ENCODE measurements at places on chromosomes 1 and 21. TPM values are rescaled to one million over a fixed set of nuclear protein-coding genes. Genes with fewer than 3 reads are reported as not detected.

Gene HFM1
- not detected for total RNA-seq

GRCh38 chr21:38813547-38813946, 7.8 kb downstream of the ETS2 start:
- no peak for DNase-seq

DNA sequence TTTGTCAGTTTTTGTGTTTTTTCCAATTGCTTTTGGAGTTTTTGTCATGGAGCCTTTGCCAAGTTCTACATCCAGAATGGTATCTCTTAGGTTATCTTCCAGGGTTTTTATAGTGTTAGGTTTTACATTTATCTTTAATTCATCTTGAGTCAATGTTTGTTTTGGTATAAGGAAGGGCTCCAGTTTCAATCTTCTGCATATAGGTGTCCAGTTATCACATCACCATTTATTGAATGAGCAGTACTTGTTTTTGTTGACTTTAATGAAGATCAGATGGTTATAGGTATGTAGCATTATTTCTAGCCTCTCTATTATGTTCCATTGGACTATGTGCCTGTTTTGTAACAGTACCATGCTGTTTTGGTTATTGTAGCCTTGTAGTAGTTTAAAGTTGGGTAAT, 1233.1 kb downstream of the PLA2G4A start:
- DNase-seq: no peak

Gene GREM2
- total RNA-seq: 1.4 TPM

Measured in activated T-cell treated with anti-CD3 and anti-CD28 coated beads, Interleukin-2, amount 50 U/mL, for 72 hours (primary cell).